ENCODE measurements at places on chromosomes 6 and 20.

GRCh38 chr6:92354270-92354829, 1065.0 kb downstream of the EPHA7 start:
- DNase-seq = no peak

DNA sequence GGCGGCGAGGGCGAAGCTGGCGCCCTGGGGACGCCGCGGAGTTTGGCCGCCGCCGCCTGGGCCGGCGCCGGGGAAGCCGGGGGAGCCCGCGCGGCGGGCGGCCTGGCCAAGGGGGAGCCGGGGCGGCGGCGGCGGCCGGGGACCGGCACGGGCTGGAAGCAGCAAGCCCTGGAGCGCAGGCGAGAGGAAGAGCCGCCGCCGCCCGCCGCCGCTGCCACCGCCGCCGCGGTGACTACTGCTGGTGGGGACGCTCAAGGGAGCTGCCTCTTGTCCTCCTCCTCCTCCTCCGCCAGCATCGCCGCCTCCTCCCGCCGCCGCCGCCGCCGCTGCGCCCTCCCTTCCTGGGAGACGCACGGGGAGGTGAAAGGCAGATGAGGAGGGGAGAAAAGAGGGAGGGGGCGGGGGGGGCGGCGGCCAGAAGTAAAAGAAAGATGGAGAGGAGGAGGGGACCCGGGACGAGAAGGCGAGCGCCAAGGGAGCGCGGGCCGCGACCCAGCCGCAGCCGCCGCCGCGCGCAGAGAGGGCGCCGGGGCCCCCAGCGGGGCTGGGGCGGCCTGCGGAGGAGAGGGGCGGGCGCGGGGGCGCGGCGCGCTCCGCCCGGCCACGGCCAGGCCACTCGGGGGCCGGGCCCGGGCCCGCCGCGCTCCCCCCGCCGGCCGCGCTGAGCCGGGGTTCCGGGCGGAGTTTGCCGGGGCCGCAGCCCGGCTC, 846 bp downstream of the PDE10A start:
- no peak for DNase-seq

DNA sequence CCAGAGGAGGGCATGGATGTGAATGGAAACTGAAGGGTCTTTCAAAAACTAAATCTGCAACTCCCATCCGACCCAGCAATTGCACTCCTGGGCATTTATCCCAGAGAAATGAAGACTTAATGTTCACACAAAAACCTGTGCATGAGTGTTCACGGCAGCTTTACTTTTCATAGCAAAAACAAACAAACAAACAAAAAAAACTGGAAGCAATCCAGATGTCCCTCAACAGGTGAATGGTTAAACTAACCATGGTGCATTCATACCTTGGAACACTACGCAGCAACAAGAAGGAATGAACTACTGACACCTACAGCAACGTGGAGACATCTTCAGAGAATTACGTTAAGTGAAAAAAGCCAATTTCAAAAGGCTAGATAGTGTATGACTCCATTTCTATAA, 32.2 kb downstream of the PMEPA1 start:
- DNase-seq = no peak

- DNase-seq = no peak
Measured at GRCh38 chr20:40329321-40329720, 359.7 kb downstream of the MAFB start.

DNA sequence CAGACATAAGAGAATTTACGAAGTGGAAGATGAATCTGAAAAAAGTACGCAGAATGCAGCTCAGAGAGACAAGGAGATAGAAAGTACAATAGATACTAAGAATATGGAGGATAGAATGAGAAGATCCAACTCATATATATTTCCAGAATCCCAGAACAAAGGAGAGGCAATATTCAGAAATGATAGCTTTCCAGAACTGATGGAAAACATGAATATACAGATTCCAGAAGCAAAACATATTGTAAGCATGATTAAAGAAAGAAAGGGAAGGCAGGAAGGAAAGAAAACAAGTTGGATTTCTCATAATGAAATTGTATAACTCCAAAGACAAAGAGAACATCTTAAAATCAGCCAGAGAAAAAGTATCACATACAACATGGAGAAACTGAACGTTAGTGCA, 22.9 kb downstream of the GFRA4 start:
- DNase-seq = no peak

DNA sequence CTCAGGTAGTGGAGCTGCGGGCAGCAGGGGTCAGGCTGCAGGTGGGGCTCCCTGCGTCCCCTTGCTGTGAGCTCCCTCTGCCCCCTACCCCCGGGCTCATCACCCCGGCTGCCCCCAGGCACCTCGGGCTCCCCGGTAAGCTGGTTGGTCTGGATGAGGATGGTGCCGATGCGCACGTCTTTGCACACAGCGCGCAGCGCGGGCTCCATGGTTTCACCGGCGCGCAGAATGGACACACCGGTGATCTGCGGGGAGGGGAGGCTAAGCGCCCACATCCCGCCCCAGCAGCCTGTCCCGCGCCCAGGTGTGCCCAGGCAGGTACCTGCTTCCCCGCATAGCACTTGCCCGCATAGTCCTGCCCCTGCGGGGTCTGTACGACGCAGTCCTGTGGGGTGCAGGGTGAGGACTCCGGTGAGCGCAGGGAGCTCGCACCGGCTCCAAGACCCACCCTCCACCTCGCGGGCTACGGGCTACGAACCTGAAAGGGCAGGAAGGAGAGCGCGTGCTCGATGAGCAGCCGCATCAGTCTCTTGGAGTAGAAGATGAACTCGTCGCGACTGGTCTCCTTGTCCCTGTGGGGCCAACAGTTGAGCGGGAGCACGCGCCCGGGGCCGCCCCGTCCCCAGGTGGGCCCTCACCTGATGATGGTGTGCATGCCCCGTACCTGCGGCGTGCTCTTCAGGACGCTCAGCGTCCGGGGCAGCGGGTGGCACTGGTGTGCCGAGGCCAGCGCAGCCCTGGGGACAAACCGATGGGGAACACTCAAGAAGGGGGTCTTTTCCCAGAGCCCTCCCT, 15.5 kb downstream of the UCKL1 start:
- no peak for DNase-seq

DNA sequence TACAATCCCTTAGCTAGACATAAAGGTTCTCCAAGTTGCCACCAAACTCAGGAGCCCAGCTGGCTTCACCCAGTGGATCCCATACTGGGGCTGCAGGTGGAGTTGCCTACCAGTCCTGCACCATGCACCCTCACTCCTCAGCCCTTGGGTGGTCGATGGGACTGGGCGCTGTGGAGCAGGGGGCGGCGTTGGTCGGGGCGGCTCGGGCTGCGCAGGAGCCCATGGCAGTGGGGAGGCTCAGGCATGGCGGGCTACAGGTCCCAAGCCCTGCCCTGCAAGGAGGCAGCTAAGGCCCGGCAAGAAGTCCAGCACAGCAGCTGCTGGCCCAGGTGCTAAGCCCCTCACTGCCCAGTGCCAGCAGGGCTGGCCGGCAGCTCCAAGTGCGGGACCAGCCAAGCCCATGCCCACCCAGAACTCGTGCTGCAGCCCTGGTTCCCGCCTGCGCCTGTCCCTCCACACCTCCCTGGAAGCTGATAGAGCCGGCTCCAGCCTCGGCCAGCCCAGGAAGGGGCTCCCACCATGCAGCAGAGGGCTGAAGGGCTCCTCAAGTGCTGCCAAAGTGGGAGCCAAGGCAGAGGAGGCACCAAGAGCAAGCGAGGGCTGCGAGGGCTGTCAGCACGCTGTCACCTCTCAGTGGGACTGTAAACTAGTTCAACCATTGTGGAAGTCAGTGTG, 912.1 kb downstream of the PHF3 start:
- no peak for DNase-seq

DNA sequence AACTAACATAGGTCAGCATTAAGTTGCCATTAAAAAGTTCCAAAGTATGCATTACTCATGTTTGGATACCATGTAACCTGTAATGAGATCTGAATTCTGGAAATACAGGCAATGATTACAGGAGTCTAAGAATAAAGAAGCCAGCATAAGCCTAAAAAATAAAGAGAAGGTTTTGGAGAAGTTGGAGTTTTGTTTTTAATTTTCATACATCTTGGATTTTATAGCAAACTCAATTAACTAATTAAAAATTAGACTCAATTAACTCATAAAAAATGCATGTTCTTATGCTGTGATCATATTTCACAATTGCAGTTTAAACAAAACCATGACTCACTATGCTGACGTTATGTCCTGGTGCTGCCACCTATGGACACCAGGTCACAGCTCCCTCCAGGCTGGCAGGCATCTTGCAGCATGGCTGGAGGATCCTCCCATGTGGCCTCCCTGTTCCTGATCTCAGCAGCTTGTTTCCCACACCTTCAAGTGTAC, 648.8 kb upstream of the AGPAT4 start:
- peak; percentile 22 for DNase-seq

DNA sequence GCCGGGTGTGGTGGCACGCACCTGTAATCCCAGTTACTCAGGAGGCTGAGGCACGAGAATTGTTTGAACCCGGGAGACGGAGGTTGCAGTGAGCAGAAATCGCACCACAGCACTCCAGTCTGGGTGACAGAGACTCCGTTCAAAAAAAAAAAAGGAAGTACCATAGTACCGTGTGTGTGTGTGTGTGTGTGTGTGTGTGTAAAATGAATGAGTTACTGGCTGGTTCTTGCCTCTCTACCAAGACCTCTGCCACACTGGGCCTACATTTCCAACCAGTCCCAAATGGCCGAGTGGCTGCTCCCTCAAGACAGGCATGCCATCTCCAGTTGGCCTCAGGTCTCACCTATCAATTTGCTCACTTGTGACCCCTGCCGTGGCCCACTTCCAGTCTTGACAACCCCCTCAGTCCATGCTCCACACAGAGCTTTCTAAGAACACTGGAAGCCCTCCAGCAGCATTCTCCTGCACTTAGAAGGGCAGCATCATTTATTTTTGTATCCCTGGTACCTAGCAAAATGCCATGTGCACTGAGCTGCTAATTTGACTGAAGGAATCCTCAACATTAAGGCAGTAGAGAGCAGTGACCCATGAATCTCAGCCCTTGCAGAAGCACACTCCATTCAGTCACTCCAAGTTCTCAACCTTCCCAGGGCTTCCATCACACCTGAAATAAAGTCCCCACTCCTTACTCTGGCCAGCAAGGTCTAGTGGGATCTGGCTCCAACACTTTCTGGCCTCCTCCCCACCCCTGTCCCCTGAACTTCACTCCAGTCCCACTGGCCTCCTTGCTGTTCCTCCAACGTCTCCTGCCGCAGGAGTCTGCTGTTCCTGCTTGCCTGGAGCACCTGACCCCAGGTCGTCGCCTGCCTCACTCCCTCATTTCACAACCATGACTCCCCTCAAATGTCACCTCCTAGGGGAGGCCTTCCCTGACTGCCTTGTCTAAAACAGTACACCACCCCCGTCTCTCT, 29.9 kb downstream of the COX4I2 start:
- no peak for DNase-seq

- no peak for DNase-seq
Measured at GRCh38 chr20:36093025-36093803, 61.3 kb upstream of the EPB41L1 start.

DNA sequence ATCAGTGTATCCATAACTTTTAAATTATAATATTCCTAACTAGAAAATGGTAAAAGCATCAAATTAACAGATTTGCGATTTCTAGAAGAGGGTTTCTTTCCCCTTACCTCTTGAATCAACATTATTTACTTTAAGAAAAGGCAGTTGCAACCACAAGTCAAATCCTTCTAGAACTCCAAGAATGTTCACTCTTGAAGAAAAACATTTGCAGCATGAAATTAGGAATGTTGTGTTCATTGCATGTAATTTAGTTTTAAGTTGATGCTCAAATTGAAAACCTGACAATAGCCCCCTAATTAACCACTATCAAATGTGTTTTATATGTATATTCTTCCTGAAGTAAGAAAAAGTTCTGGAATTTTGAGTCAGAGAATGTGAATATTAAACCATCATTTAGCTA, 2.3 kb upstream of the REV3L start:
- DNase-seq = no peak
